ENCODE measurements at places on chromosomes 16 and 17.

GRCh38 chr17:2192367-2193057 lies 111.1 kb downstream of the SMG6 start:
- peak; percentile 58 for DNase-seq

DNA sequence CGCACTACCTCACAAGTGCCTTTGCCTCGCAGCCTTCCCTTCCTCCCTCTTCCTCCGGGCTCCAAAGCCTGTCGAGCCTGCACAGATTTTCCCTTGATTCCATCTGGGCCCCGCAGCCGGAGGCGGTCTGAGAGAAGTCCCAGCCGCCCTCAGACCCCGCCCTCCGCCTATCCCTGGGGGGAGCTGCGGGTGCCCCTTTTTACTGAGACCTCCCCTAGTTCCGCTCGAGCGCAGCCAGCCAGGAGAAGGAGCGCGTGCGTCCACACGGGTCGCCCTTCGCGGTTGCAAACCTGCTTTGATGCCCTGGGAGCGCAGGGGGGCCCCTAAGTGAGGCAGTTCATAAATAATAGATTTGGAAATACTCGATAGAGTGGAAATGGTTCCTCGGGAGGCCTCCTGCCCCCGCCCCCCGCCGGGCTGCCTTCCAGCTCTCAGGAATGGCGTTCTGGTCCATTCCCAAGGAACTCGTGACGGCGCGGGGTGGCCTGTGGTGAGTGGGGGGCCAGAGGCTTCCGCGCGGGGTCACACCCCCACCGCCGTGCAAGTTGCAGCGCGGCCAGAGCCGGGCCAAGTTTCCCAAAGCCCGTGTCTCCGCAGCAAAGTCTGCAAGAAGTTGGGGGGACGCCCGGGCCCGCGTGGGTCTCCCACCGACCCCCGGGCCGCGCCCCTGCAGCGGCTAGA lies 610 bp downstream of the C16orf74 start:
- DNase-seq, result peak; percentile 24

DNA sequence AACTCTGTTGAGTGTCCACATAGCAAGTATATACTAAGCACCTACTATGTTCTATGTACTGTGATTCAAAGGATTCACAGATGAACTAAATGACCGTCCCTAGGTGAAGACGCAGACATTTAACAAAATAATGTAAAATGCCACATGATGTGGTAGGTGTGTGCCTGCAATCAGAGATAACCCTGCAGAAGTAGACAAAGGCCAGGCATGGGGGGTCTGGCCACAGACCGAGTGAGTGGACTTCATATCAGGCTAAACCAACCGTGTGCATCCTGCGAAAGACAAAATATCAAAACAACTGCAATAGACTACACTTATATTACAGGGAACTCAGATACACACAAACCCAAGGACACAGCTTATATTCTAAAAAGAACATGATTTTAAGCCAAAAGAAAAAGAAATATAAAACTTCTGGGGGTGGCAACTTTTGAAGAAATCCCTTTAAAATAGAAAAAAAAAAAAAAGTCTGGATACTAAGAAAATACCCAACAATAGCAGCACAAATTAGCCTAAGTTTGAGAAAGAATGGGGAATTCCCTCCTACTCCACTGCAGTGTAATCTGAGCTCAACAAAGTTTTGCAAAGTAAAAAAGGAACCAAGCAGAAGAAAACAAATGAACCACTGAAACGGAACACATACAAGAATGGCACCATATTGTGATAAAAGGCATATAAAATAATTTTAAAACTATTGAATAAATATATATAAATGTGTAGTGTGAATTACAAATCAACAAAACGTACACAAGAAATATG lies 12.3 kb downstream of the HSDL1 start:
- DNase-seq, result no peak

- no peak for DNase-seq
These were observed 164.6 kb downstream of the VPS53 start for GRCh38 chr17:550041-550398.

DNA sequence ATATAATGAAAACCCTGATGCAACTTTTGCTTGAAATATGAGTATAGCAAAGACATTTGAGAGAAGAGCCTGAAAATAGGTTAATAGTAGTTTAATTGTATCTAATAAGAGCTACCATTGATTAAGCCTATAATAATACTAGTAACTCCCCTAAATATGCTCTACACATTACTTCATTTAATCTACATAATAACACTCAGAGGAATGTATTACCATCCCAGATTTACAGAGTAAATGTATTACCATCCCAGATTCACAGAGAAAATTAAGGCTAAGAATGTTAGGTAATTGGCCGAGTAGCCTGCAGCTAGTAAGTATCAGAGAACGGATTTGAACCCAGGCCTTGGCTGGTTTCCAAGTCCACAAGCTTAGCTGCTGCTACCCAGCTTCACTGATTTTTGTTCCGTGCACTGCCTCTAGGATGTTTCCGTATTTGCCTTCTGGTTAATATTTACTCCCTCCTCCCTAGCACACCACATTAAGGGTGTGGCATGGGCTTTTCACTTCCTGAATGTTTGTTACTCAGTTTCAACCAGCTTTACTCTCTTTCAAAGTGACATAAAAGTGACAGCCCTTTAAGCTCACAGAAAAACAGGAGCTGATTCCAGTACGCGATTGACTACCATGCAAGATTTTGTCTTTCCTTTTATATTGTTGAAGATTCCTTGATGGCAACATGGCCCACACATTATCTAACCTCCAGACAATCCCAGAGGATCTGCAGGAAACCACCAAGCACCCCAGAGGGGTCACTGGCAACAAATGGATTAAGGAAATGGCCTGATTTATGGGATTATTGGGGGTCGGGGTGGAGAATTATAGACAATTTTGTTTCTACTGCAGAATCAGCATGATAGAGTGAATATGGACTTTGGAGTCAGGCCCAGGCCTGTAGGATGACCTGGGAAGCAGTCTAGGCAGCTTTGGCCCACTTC lies 26.7 kb upstream of the TOX3 start:
- no peak for DNase-seq

- DNase-seq, result no peak
These were observed 32.8 kb downstream of the HELZ start for GRCh38 chr17:67212231-67212630.

DNA sequence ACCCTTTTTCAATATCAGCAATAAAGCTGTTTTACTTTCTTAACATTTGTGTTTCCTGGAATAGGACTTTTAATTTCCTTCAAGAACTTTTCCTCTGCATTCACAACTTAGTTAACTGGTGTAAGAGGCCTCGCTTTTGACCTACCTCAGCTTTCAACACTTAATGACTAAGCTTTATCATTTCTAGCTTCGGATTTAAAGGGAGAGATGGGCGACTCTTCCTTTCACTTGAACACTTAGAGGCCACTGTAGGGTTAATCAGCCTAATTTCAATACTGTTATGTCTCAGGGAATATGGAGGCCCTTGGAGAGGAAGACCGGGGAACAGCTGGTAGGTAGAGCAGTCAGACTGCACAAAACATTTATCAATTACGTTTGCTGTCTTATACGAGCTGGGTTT lies 4.7 kb downstream of the SYNRG start:
- no peak for DNase-seq

DNA sequence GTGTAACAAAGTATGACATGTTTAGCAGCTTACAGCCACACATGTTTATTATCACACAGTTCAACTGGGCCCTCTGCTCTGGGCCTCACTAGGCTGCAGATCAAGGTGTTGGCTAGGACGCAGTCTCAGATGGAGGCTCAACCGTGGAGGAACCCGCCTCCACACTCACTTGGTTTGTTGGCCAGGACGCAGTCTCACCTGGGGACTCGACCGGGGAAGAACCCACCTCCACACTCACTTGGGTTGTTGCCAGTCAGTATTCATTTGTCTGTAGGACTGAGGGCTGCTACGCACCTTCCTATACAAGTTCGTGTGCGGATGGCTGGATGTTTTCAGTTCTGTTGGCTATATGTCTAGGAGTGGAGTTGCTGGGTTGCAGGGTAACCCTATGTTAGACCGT lies 240.7 kb upstream of the CIBAR2 start:
- DNase-seq, result no peak

- no peak for DNase-seq
These were observed 43.9 kb upstream of the SREBF1 start for GRCh38 chr17:17880577-17881196.

DNA sequence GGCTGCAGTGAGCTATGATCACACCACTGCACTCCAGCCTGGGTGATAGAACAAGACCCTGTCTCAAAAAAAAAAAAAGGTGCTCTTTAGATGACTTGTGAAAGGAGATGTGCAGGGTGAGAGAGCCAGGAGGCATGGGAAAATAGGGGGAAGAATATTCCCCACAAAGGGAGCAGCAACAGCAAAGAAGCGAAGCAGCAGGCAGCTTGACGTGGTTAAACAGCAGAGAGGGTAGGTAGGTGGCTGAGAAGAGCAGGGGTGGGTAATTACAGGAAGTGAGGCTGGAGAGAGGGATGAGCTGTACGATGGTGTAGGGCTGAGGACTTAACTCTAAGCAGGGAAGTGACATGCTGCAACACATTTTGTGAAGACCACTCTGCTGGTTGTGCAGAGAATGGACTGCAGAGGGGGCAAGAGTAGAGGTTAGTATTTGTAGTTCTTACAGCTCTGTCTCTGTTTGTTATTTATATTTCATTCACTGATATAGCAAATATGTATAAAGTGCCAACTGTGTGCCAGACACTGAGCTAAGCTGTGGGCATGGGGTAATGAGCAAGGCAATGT lies 1.6 kb downstream of the HEATR3 start:
- peak; percentile 21 for DNase-seq

DNA sequence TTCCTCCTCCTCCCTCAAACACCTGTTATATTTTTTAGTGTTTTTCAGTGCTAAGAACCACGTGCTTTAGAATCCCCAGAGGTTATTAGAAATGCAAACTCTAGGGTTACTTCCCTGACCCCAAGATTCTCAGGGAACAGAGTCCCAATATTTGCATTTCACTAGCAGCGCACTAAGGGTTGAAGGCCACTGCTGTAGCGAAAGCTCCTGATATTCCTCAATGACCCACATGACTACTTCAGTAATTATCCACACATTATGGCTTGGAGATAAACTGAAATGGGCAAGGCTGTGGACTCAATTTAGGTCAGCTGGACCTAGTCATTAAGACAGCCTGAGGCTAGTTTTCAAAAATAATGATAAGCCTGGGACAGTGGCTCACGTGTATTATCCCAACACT lies 78.5 kb upstream of the BCAR1 start:
- no peak for DNase-seq

GRCh38 chr17:45388604-45389325 lies 43.9 kb downstream of the ARHGAP27 start:
- DNase-seq, result no peak

DNA sequence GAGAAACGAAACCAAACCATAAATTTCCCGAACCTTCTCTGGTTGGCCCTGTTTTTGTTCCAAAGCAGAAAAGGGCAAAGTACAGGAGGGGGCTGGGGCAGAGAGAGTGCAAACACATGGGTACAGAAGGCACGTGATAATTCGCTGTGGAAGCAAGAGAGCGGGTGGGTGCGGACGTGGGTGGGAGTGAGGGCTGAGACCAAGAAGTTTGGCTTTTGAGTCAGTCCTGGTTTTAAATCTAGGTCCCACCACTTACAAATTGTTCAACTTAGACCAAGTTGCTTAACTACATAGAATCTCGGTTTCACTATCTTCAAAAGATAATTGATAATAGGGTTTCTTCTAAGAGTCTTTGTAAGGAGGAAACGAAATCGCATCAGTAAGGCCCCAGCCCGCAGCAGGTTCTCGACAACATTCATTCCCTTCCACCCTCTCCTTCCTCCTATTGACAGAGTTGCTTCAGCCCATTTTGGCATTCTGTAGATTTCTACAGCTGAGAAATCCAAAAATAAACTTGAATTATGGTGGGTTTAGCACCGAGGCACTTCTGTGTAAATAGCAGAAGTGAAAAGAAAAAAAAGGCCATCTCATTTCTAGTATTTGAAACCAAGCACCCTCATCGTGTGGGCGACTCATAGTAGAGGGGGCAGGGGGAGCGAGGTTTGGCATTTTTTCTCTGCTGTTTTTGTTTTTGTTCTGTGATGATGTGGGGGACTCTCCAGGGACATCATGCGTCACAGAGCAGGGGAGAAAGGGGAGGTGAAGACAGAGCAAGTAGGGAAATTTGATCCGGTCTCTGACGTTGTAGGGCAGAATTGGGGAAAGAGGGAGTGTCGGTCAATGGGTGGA lies 33.6 kb upstream of the CCR7 start:
- peak; percentile 87 for DNase-seq

DNA sequence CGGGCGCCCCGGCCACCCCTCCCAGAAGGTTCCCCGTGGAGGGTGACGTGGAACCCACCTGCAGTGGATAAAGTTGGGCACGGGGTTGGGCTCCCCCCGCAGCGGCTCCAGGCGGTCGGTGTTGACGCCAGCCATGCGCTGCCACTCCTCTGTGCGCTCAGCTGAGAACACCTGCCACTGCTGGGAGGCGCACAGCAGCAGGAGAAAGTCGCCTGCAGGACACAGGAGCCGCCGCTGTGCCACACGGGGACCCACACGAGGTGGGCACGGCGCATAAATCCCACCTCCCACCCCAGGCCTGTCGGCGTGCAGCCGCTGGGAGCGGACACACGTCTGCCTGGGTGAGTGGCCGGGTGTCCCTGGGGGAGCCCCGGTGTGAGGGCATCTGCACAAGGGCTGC lies 20.7 kb downstream of the CTU2 start:
- no peak for DNase-seq

DNA sequence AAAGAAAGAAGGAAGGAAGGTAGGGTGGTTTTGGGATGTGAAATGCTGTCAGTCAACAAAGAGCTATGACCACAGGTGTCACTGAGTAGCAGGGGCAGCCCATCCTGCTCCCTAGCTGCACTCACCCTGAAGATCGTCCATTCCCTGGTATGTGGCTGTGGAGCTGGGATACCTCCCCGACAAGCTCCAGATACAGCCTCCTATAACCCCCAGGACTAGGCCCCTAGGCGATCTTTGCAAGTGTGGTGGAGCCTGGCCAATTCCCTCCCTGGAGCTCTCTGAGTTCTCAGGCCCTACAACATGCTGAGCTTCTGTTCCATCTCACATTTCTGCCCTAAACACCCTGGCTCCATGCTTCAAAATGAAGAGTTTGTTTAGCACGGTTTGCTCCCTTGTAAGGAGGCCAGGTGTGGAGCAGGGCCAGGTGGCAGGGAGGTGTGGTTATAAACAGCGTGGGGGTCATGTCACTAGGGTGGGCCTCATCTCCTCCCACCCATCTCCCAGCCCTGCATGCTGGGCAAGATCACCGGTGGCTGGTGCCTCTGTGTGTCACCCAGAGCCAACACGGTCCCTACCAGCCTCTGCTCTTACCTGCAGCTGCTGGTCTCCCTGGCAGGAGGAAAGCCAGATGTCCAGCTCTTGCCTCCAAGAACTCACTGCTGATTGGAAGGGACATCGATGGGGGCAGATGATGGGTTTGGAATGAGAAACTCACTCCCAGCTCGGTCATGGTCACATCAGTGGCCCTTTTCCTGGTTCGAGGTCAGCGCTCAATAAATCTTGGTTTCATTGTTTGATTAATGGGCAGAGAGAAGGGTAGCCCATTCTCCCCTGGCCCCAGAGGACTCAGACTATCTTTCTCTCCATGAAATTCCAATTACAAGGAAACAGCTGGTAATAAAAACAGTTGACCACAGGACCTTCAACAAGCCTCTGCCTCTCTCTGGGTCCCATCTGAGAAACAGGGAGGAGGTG lies 511.0 kb upstream of the CDH5 start:
- DNase-seq, result no peak

- DNase-seq, result no peak
These were observed 43.2 kb downstream of the AXIN2 start for GRCh38 chr17:65518256-65518655.

GRCh38 chr16:27315333-27316037 lies 1.7 kb downstream of the IL4R start:
- DNase-seq, result peak; percentile 64

Data from stimulated activated CD4-positive, alpha-beta T cell treated with anti-CD3 and anti-CD28 coated beads, Interleukin-2, amount 100 ng/mL, for 24 hours (primary cell).